Natural killer cell (primary cell): ENCODE measurements at places on chromosomes 5 and 9.

DNA sequence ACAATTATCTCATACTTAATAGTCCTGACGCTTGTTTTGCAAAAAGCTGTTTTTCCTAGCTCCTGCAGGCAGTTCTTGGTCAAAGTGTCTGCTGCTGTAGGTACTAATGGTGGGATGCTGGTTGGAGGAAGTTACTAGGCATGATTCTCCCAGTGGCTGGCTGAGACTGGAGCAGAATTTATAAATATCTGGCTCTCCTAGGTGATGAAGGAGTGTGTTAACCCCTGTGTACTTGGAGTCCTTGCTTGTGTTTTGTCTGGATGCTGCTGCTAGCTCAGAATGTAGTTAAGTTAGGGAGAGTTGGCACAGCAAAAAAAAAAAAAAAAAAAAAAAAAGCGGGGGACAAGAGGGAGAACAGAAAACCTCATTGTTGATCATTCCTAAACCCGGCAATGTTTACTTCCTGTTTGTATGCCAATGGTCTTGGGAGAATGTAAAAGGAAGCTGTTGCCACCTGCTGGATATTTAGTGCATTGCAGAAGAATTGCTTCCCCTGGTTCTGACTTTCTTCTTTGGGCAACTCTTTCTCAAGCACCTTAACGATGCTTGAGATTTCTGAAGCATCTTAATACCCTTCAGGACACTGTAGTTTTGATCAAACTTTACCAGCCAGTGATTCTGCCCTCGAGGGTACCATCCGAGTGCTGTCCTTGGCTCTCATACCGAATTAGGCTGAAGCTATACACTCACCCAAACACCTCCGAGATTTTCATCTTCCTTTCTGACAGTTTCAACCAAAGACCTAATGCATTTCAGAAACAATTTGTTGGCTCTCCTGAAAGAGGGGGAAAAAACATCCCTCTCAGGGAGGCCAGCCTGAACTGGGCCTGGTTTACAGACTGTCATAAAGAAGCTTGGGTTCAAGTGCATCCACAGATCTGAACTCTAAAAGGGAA, 71.7 kb upstream of the WWC1 start:
- DNase-seq: no peak
- H3K4me1 ChIP-seq: peaks cover 3% of the 10 kb centered on the region
- H3K4me3 ChIP-seq: no peak overlapping the region
- H3K27ac ChIP-seq: no peak overlapping the region

- no peaks in the 10 kb centered on the region for H3K27me3 ChIP-seq
- H3K27ac ChIP-seq: no peak overlapping the region
- no peaks in the 10 kb centered on the region for H3K36me3 ChIP-seq
- DNase-seq: no peak
- no peaks in the 10 kb centered on the region for H3K4me1 ChIP-seq
- no peak overlapping the region for H3K4me3 ChIP-seq
These were observed 316.7 kb downstream of the SLIT3 start for GRCh38 chr5:168984135-168984675.

GRCh38 chr5:120137582-120137981, 326.5 kb upstream of the PRR16 start:
- no peak overlapping the region for H3K4me3 ChIP-seq
- H3K27me3 ChIP-seq: no peaks in the 10 kb centered on the region
- no peak overlapping the region for H3K27ac ChIP-seq
- H3K36me3 ChIP-seq: no peaks in the 10 kb centered on the region

DNA sequence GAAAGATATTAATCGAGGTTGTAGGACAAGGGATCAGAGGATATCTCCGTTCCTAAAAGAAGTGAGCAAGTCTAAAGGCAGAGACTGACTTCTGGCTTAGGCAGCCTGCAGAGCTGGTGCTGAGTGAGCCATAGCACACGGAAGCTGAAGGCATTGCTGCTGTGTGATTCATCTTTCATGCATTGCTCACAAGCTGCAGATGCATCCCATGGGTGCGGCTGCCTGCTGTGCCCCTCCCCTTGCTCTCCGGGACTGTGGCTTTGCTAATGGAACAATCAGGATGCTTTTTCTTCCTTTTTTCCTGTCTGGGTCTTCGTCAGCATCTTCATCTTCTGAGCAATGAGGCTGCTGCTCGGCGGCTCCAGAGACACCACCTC, 341.4 kb downstream of the DIRAS2 start:
- no peak for DNase-seq
- H3K4me3 ChIP-seq: no peak overlapping the region
- no peaks in the 10 kb centered on the region for H3K27me3 ChIP-seq
- H3K4me1 ChIP-seq: no peaks in the 10 kb centered on the region
- H3K36me3 ChIP-seq: no peaks in the 10 kb centered on the region

DNA sequence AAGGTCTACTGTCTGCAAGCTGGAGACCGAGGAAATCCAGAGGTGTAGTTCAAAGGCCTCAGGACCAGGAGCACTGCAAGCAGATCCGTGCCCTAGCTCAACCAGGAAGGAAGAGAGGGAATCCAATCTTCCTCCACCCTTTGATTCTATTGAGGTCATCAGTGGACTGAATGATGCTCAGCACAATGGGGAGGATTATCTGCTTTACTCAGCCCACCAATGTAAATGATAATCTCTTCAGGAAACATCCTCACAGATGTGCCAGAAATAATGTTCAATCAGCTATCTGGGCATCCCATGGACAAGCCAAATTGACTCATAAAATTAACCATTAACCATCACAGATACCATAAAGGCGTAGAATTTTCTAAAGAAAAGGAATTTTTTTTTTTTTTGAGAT, 92.0 kb downstream of the BASP1 start:
- no peak overlapping the region for H3K4me3 ChIP-seq
- no peaks in the 10 kb centered on the region for H3K27me3 ChIP-seq
- no peaks in the 10 kb centered on the region for H3K36me3 ChIP-seq
- H3K4me1 ChIP-seq: no peaks in the 10 kb centered on the region

GRCh38 chr5:37847978-37848425, 8.2 kb upstream of the GDNF start:
- no peak for DNase-seq
- H3K27me3 ChIP-seq: peaks cover 5% of the 10 kb centered on the region
- no peaks in the 10 kb centered on the region for H3K4me1 ChIP-seq
- no peaks in the 10 kb centered on the region for H3K36me3 ChIP-seq
- no peak overlapping the region for H3K27ac ChIP-seq
- H3K4me3 ChIP-seq: no peak overlapping the region

DNA sequence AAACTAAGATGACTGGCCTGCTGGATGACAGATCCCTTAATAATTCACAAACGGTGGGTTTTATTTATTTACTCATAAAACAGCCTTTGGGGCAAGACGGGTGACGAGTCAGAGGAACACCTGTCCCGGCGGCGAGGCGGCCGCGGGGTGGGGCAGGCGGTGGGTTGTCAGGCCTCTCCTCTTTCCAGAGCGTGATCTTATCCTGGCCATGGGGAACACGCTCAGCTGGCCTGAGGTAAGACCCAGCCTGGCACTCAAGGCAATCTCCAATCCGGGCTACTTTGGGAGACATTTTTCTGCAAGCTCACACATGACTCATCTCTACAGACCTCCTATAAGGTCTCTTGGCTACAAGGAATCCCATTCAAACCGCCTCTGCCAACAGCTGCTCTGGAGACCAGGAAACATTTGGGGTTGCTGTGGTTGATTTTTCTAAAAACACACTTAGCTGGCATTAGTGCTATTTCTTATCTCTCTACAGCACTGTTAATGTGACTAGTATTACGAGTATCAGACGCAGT, 6.3 kb downstream of the RAPGEF1 start:
- H3K4me3 ChIP-seq: peak overlapping the region; percentile 4
- H3K36me3 ChIP-seq: peaks cover 6% of the 10 kb centered on the region
- no peaks in the 10 kb centered on the region for H3K27me3 ChIP-seq
- peak; percentile 52 for DNase-seq
- H3K4me1 ChIP-seq: peaks cover 99% of the 10 kb centered on the region

DNA sequence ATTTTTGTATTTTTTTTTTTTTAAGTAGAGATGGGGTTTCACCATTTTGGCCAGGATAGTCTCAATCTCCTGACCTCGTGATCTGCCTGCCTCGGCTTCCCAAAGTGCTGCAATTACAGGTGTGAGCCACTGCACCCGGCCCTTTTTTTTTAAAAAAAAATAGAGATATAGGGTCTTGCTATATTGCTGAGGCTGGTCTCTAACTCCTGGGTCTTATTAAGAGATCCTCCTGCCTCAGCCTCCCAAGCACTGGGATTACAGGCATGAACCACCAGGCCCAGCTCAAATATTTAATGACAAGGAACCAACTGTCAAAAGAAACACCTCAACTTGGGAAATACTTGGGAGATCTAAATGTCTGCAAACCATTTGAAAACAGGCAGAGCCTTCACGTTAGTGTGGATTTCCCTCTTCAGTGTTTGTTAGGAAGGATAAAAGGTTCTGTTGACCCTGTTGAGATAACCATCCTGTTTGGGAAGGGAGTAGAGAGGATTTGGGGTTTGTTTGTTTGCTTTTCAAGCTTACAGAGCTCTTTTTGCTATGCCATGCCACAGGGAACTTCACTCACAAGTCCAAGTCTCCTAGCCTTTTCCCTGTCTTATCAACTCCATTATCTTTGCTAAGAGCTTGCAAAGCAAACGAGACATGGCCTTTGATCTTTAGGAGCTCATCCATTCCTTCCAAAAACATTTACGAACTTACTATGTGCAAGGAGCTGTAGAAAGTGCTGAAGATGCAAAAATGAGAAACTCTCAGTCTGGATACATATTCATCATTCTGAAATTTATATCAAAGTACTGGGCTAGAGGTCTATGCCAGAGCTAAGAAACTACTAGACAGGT, 7.5 kb downstream of the FAXDC2 start:
- H3K36me3 ChIP-seq: no peaks in the 10 kb centered on the region
- no peak overlapping the region for H3K4me3 ChIP-seq
- H3K27me3 ChIP-seq: no peaks in the 10 kb centered on the region
- H3K27ac ChIP-seq: no peak overlapping the region

DNA sequence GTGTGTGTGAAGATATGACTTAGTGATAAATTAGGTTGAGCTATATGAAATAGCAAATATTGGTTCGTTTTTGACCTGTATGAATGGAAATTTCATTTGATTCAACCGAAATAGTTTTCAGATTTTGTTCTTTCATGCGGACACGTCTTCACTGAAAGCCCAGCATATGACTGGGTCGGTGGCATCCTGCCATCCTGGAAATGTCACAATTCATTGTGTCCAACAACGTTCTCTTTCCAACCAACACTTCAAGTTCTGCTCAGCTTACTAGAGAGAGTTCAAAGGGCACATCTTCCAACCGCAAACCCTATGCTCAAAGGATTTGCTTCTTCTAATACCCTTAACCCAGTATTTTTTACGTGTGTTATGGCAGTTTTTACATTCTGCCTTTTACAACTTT, 252.5 kb downstream of the NTRK2 start:
- no peak for DNase-seq
- no peaks in the 10 kb centered on the region for H3K4me1 ChIP-seq
- no peak overlapping the region for H3K27ac ChIP-seq
- no peaks in the 10 kb centered on the region for H3K36me3 ChIP-seq
- no peaks in the 10 kb centered on the region for H3K27me3 ChIP-seq

- no peak overlapping the region for H3K27ac ChIP-seq
- H3K4me3 ChIP-seq: no peak overlapping the region
- DNase-seq: no peak
- no peaks in the 10 kb centered on the region for H3K27me3 ChIP-seq
These were observed 61.9 kb upstream of the GHR start for GRCh38 chr5:42361315-42361688.

DNA sequence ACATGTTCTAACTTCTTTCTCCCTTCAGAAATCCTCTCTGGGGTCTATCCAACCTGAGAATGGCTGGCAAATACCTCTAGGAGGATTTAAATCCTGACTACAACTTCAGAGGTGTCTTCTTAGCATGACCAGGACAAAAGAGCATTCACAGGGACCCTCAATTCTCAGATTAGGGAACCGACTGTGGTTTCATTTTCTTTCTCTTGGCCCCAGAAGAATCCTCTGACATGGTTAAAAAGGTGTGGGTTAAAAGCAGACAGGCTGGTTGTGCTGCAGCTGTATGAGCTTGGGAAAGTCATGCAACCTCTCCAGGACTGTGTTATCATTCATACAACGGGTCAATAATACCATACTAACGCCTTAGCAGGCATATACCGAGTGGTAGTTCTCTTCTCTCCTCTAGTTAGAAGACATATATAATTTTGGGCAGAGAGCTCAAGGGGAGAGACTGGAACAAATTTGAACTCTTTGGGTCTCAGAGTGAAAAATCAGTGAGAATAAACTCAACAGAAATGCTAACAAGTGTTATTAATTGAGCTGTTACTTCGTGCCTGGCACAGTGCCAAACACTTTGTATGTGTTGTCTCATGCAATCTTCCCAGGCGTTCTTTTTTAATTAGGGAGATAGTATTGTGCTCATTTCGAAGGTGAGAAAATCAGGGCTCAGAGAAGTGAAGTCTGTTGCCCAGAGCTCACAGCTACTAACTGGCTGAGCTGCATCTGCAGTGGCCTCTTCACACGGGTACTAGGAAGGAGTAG, 35.2 kb downstream of the INSYN2B start:
- no peaks in the 10 kb centered on the region for H3K36me3 ChIP-seq
- no peak overlapping the region for H3K27ac ChIP-seq
- no peak overlapping the region for H3K4me3 ChIP-seq
- H3K27me3 ChIP-seq: no peaks in the 10 kb centered on the region
- H3K4me1 ChIP-seq: peaks cover 12% of the 10 kb centered on the region

DNA sequence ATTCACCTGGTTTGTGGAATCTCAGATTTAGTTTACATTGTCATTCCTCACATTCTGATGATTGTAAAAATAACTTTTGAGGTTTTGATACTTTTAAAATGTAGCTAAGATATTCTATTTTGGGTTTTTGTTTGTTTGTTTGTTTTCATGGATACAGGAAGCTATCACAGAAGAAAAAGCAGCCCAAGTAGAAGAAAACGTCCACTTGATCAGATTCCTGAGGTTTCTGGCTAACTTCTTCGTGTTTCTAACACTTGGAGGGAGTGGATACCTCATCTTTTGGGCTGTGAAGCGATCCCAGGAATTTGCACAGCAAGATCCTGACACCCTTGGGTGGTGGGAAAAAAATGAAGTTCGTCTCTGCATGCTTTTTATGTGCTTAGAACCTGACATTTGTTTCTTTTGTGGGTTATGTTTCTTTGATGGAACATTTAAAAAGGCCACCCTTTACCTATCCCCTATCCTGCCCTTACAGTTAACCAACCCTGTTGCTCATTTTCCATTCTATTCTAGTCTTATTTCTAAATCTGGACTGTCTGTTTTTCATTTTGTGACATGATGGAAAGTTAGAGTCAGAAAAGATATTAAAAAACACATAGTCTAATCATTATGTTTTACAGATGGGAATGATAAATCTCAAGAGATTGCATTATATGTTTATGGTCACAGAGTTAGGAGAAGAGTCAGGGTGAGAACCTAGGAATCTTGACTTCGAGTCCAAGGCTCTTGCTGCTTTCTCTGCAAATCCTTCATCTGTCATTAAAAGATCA, 163.7 kb downstream of the ALDH1A1 start:
- no peak overlapping the region for H3K27ac ChIP-seq
- H3K27me3 ChIP-seq: no peaks in the 10 kb centered on the region
- DNase-seq: no peak
- no peaks in the 10 kb centered on the region for H3K4me1 ChIP-seq

- no peak for DNase-seq
- no peaks in the 10 kb centered on the region for H3K27me3 ChIP-seq
- no peak overlapping the region for H3K27ac ChIP-seq
These were observed 127.6 kb upstream of the RPS23 start for GRCh38 chr5:82405618-82406204.

DNA sequence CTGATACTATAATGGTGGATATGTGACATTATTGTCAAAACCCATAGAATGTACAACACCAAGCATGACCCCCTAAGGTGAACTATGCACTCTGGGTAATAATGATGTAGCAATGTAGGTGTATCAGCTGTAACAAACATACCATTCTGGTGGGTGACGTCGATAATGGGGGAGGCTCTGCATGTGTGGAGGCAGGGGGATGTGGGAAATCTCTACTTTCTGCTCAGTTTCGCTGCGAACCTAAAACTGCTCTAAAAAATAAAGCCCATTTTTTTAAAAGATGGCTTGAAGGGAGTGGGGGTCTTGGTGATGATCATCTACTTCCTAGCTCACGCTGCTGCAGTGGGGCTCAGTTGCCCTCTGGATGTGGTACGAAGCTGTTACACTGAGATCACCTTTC, 51.1 kb downstream of the RASGEF1C start:
- H3K4me1 ChIP-seq: peaks cover 4% of the 10 kb centered on the region
- H3K27ac ChIP-seq: no peak overlapping the region
